Osteocyte (in vitro differentiated cells): ENCODE measurements at places on chromosomes 6 and 20.

DNA sequence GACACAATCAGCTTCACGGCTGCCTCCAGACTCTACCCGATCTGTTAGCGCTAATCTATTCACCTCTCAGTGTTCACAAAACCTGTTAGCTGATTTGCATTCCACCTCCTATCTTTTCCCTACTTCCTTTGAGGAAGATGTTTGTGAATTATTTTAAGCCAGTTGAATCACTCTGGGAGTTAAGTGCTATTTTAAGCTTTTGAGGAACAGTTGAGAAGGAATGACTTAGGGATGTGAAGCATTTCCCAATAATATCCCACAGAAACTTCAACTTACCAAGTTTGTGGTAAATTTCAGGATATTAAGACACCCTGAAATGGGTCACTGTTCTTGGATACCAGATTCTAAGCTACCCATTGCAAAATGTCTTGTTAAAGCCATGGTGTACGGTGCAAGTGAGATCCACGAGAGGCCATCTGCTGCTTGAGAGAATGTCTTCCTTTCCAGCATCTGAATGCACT lies 145.2 kb upstream of the CITED2 start:
- no peak for DNase-seq

DNA sequence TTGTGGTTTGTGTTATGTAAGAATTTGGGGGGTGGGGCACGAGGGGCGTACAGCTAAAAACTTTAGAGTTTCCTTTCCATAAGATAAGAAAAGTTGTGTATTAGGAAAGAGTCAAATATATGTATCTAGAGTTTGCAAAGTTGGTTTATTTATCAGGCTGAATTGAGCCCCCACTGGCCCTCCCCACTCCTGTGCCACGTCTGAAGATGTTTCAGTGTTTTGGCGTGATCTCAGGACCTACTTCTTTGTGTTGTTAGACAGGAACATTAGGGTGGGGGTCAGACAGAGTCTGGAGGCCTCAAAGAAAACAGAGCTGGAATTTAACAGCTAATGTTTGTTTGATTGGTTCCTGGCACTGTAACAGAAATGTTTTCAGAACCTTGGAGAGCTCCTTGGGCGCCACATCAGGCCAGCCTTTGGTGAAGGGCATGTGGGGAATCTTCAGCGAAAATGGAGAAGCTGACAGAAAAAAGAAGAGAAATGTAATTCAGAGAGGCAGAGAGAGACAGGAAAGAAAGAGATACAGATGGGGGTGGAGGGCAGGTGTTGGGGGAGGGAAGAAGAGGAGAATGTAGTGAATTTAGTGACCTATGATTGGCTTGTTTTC lies 674 bp downstream of the NRSN1 start:
- DNase-seq = no peak

GRCh38 chr20:10919396-10920140 lies 245.8 kb upstream of the JAG1 start:
- no peak for DNase-seq

GRCh38 chr6:53295176-53295575 lies 53.6 kb downstream of the ELOVL5 start:
- no peak for DNase-seq

DNA sequence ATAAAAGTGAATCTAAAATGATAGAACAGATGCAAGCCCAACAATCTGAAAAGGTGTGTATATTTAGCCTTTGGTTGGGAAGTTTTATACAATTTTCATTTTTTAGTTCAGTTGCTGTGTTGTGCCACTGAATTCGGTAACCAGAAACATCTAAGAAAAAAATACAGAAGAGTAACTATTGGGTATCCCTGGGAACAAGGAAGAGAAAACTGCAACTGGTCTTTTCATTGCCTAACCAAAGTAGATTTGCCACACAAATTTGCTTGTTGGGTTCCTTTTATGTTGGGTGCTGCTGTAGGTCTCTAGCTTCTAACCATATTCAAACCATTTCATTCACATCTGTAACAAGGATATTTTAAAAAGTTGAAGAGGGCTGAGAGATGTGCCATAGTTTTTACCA lies 2.8 kb upstream of the TMEM30A start:
- no peak for DNase-seq

- peak; percentile 83 for DNase-seq
These were observed 27.5 kb downstream of the SERPINB9 start for GRCh38 chr6:2875359-2876191.

- no peak for DNase-seq
These were observed 206.4 kb downstream of the TBXT start for GRCh38 chr6:165961233-165961632.

DNA sequence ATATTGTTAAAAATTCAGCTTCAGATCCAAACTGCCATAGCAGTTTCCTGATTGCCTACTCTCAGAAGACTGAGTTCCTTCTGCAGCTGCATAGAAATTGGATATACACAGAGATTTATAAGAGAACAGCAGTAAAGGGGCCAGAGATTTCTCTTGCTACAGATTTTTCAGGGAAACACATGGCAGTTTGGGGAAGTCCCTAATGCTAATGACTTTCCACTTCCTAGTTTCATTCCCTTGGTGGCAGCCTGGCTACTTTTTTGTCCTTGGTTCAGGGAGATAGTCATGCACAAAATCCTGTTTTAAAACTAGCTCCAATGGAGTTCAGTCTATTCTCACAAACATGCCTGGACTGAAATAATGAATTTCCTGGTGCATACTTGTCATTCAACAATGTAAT lies 125.3 kb upstream of the PLCB4 start:
- no peak for DNase-seq

GRCh38 chr20:61745397-61746146 lies 320.1 kb downstream of the TAF4 start:
- no peak for DNase-seq

- DNase-seq = no peak
These were observed 19.7 kb upstream of the TLDC2 start for GRCh38 chr20:36856195-36856594.

GRCh38 chr6:118894425-118895260 lies 691 bp downstream of the ASF1A start:
- DNase-seq = peak; percentile 87

GRCh38 chr6:14921170-14921569 lies 324.7 kb upstream of the JARID2 start:
- DNase-seq = no peak

DNA sequence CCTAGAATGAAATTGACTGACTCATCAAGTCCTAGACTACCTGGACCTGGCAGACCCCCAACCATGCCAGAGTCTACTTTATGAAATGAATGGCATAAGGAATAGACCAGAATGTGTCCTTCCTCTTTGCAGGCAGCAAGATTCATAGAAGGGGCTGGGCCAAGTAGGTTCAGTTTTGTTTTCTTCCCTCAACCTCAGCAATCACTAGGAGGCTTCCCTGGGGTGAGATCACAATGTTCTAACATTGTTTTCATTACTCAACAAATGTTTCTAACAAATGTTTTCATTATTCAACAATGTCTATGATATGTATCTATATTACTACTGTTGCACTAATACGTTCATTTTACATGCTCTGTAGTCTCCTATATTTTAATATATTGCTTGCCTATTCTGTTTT lies 8.4 kb upstream of the FAM162B start:
- no peak for DNase-seq
